Stimulated activated CD8-positive, alpha-beta memory T cell treated with anti-CD3 and anti-CD28 coated beads, Interleukin-4, amount 100 ng/mL, for 4 hours (primary cell): ENCODE measurements at places on chromosomes 13 and 19.

DNA sequence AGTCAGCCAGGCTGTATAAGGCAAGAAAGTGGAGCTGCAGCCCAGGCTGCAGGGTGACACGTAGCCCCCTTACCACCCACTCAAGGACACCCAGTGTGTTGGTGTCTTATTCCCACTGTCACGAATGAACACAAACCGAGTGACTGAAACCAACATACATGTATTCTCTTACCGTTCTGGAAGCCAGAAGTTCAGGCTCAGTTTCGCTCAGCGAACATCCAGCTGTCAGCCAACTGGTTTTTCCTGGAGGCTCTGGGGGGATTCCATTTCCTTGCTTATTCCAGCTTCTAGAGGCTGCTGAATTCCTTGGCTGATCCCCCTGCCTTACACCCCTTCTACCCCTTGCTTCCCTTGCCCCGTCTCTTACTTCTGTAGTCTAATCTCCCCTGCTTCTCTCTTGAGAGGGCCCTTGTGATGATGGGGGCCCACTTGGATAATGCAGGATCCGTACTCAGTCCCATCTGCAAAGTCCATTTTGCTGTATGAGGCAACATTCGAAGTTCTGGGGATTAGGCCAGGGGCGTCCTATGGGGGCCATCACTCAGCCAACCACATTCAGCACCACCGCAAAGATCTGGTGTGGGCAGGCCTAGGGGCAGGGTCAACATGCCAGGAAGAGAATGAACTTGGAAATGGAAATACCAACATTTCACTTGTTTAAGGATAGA lies 47.3 kb upstream of the MTIF3 start:
- DNase-seq: no peak

GRCh38 chr19:35451338-35452096 lies 3.5 kb downstream of the FFAR2 start:
- no peak for DNase-seq

- DNase-seq: no peak
These were observed 6.9 kb downstream of the PKN1 start for GRCh38 chr19:14440049-14440448.

DNA sequence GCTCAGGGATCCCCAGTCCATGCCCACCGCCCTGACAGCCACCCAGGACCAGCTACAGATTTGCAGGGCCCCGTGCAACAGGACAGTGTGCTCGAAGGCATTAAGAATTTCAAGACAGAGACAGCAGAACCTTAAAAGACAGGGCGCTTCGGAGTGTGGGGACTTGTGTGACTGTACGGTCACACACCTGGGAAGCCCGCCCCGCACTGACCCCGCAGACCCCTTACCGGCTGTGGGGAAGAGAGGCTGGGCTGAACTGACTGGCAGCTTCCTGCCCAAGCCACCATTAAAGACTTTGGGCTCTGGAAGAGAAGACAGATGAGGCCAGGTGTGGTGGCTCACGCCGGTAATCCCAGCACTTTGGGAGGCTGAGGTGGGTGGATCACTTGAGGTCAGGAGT lies 14.4 kb downstream of the STAP2 start:
- DNase-seq: no peak

DNA sequence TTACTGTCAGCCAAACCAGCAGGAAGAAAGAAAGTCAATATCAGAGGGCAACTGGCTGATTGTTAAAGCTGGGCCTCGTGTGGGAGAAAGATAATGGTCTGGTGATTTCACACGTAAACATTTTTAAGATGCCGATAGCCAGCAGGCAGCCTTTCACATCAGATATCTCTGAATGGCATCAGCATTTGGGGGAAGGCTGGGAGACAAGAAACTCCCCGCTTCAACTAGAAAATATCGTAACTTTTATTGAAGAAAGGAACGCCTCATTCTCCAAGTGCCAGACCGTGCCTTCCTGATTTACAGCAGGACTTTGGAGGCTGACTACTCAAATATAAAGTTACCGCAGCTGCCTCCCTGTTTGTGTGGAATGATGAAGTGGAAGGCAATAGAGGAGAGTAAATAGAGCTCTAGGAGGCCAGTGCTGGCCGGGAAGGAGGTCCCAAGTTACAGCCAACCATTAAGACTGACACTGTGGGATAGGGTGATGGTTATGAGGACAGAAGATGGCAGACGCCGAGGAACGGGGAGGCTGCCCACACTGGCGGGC lies 284.3 kb upstream of the MAB21L1 start:
- no peak for DNase-seq

GRCh38 chr13:76991432-76991795 lies 467 bp upstream of the CLN5 start:
- DNase-seq: peak; percentile 48

- DNase-seq: no peak
These were observed 15.8 kb downstream of the GPR180 start for GRCh38 chr13:94617389-94618000.

DNA sequence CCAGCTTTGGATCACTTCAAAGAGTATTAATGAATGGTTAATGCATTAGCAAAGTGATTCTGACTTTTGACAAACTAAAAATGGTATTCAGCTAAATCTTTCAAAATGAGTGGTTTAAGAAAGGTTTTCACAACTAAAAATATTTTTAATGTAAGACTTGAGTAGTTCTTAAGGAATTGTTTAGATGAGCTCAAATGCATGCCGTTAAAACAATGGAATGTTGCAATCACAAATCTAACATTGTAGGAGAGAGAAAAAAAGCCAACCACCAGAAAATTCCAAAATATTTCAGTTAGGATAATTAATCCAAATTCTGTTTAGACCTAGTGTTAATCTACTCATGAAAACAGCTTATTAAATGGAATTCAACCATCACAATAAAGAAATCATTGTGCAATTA lies 1044.8 kb upstream of the SLC10A2 start:
- DNase-seq: no peak

DNA sequence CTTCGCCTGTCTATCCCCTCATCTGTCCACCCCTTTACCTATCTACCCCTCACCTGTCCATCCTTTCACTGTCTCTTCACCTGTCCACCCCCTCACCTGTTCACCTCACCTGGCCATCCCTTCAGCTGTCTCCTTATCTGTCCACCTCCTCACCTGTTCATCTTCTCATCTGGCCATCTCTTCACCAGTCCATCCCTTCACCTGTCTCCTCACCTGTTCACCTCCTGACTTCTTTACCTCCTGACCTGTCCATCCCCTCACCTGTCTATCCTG lies 13.2 kb upstream of the KANK2 start:
- no peak for DNase-seq

DNA sequence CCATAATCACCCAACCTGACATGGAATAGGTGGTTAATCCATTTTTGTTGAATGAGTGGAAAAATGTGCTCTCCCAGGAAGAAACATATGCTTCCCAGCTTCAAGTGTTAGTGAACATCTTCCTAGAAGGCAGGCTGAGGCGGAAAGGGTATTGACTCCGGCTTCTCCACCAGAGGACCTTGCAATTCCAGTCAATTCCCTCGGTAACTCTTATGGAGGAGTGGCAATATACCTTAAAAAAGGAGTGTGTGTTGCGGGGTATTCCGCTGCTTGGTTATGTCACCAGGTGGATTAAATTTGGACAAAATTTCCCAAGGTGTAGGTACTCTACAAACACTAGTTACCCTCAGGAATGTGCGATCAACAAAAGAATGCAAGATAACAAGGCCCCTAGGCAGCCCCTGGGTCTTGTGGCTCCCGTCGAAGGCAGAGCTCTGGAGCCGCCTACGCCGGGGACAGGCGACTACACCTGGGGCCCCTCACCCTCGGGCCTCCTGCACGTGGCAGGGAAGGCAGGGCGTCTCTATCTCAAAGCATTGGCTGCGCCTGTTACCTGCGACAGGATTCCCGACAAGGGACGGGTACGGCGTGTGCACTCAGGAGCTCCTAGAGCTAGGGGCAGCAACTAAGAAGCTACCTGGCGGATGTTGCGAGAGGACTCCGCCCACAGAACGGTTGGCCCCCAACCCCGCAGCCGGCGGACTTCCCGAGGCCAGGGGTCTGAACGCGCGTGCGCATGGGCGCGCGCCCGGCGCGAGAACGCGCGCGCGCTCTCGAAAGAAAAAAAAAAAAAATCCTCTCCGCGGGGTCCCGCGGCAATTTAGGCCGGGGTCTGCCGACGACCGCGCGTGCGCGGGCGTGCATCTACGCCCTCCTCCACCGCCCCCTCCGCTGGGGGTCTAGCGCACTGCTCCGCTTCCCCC lies at the start of gene WDR87:
WDR87 (minus strand) TSS at position 649 of the 923 bp plus-strand sequence. CDS start 8,355 bp downstream, outside the sequence.
- DNase-seq: no peak

- no peak for DNase-seq
These were observed 128.2 kb downstream of the PCDH9 start for GRCh38 chr13:67101730-67102467.
